ENCODE measurements at places on chromosomes 1 and 21.
A peak's percentile ranks its signal among the peaks of the same experiment; 100 is the strongest.

GRCh38 chr1:156241311-156241811, 623 bp upstream of the BGLAP start:
- DNase-seq, result no peak

DNA sequence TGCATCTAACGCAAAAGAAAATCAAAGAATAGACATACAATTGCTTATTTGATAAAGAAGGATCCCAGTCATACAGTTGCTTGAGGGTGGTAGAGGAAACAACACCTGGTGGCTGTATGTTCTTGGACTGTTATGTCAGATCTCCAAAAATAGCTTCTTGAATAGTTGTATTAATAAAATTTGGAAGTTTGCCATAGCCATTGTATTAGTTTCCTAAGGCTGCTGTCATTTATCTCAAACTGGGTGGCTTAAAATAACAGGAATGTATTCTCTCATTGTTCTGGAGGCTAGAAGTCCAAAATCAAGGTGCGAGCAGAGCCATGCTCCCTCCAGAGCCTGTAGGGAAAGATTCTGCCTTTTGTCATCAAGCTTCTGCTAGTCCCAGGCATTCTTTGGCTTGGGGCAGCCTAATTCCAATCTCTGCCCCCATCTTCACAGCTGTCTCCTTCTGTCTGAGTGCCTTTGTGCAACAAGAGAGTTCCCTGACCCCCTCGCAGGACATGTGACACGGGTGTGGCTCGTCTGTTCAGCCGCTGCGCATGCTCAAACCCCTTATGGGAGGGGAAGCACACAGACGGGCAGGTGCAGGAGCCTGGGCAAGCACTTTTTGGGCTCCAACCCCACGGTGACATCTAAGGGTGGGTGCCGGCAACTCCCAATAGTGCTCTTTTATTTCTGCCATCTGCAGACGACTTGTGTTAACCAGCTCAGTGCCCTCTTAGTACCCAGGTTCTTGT, 21.7 kb upstream of the GRIK1 start:
- DNase-seq, result no peak

- DNase-seq, result no peak
These were observed 3.5 kb upstream of the PADI1 start for GRCh38 chr1:17201201-17202021.

DNA sequence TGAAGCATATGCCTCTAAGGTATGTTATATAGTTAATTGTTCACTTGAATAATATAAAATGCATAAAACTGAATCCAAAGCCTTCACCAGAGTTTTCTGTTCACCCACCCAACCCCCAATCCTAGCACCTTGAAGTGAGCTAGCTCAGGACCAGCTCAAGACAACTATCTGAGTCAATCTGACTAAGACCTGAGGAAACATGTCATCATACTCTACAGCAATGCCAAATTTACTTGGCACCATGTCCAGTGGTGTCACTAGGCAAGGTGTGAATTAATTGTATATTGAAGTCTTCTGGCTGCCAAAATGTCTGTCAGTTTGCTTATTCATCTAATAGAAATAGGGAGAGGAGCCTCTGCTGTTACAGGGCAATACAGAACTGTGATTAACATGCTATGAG, 3.8 kb downstream of the DNASE2B start:
- peak; percentile 30 for DNase-seq

Measured in Panc1 (cell line).